Activated T-cell treated with anti-CD3 and anti-CD28 coated beads, Interleukin-2, amount 50 U/mL, for 72 hours (primary cell): ENCODE measurements at places on chromosomes 3 and 15.

DNA sequence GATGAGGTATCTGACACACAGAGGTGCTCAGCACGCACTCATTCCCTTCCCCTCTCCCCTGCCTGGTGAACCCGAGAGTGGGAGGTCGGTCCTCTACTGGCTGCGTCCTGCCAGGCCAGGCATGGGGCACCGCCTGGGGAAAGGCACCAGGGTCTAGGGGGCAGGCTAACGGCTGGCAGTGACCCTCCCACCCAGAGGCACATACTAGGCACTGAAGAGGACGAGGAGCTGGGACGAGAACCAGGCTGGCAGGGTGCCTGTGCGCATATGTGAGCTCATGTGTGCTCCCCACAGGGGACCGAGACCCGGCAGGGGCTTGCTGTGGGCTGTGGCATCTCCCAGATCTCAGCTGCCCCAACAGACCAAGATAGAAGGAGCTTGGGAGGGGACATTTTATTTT, 86.7 kb downstream of the IQSEC1 start:
- no peaks in the 10 kb centered on the region for H3K27me3 ChIP-seq
- no peak overlapping the region for H3K27ac ChIP-seq
- H3K36me3 ChIP-seq = no peaks in the 10 kb centered on the region
- peaks cover 43% of the 10 kb centered on the region for H3K4me1 ChIP-seq
- DNase-seq = no peak

DNA sequence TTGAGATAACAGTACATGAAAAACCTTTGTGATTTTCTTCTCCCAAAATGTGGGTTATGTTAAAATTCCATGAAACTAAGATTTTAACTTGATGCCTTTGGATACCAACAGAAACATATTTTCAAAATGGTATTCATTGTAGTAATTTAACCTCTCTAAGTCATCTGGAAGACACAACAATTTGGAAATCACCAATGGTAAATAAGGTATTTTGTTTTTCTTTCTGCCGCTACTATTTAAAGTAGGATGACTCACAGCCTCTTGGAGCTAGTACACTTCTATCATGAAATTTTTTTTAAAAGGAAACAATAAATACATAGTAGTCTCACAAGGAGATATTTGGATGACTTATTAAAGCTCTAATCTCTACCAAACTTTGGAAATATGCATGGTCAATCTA, 291.6 kb upstream of the VEPH1 start:
- H3K4me1 ChIP-seq = no peaks in the 10 kb centered on the region
- no peaks in the 10 kb centered on the region for H3K36me3 ChIP-seq
- DNase-seq = no peak
- no peak overlapping the region for H3K27ac ChIP-seq
- no peaks in the 10 kb centered on the region for H3K27me3 ChIP-seq
- no peak overlapping the region for H3K4me3 ChIP-seq

DNA sequence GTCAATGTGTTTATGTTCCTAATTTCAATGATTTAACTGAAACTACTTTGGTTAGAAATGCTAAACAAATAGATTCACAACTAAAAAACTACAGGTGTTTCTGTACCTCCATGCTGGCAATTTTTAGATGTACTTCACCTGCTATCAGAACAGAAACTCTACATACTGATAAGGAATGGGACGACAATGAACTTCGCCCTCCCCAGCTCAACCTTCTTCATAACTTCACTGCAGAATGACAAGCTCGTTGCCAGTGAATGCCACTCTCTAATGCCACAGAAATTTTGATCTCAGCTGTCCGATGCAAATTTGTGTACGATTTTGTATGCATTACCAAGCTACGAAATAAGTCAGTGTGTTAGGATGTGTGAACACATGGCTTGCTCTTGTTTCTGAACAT, 133.4 kb downstream of the FOXP1 start:
- H3K27me3 ChIP-seq = no peaks in the 10 kb centered on the region
- peak overlapping the region; percentile 61 for H3K4me3 ChIP-seq
- peak overlapping the region; percentile 88 for H3K27ac ChIP-seq
- no peaks in the 10 kb centered on the region for H3K36me3 ChIP-seq
- H3K4me1 ChIP-seq = peaks cover 99% of the 10 kb centered on the region

GRCh38 chr3:29515451-29515850, 234.6 kb downstream of the RBMS3 start:
- no peak overlapping the region for H3K4me3 ChIP-seq
- DNase-seq = no peak
- peaks cover 7% of the 10 kb centered on the region for H3K4me1 ChIP-seq
- H3K27ac ChIP-seq = no peak overlapping the region
- peaks cover 17% of the 10 kb centered on the region for H3K27me3 ChIP-seq

DNA sequence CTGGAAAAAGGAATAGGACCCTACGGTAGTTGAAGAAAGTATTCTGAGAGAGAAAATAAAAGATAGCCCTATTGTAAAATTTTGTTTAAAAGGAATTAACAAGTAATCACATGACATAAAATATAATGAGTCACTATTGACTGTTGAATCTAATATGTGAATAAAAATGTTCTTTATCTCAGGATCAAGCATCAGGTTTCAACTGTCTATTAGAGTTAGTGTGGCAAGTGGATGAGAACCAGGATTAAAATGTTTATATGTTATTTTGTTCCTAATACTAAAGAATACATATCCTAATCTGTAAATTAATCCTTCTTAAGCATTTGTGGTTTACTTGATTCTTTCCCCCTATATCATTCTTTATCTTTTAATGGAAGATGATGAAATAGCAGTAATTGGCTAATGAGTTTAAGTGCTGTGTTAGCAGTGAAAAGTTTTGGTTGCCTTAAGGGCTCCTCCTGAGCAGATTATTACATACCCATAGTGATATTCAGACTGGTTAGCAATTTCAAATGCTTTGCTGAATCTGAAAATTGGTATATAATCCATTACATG, 101.8 kb upstream of the BCHE start:
- no peaks in the 10 kb centered on the region for H3K36me3 ChIP-seq
- DNase-seq = no peak
- no peak overlapping the region for H3K27ac ChIP-seq
- H3K4me1 ChIP-seq = no peaks in the 10 kb centered on the region
- H3K27me3 ChIP-seq = no peaks in the 10 kb centered on the region

GRCh38 chr3:188594139-188594538, 440.2 kb downstream of the LPP start:
- H3K36me3 ChIP-seq = no peaks in the 10 kb centered on the region
- H3K4me1 ChIP-seq = peaks cover 7% of the 10 kb centered on the region
- H3K27me3 ChIP-seq = no peaks in the 10 kb centered on the region
- H3K4me3 ChIP-seq = no peak overlapping the region

DNA sequence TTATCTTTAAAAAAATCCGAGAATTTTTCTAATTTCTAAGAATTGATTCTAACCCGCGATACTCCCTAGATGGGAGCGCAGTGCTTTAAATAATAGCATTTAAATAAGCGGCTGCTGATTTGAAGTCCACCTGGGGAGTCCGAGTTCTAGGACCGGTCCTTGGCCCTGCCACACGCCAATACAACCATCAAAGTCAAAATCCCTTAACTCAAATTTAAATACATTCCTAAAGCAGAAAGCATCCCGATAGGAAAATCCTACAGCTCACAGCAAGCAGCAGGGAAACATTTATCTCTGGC, 508 bp upstream of the ECT2 start:
- peaks cover 26% of the 10 kb centered on the region for H3K4me1 ChIP-seq
- no peak for DNase-seq
- no peaks in the 10 kb centered on the region for H3K27me3 ChIP-seq
- H3K4me3 ChIP-seq = peak overlapping the region; percentile 97
- peak overlapping the region; percentile 93 for H3K27ac ChIP-seq

- no peaks in the 10 kb centered on the region for H3K36me3 ChIP-seq
- no peak for DNase-seq
- no peak overlapping the region for H3K4me3 ChIP-seq
- no peaks in the 10 kb centered on the region for H3K4me1 ChIP-seq
- no peaks in the 10 kb centered on the region for H3K27me3 ChIP-seq
These were observed 45.2 kb downstream of the FBLN2 start for GRCh38 chr3:13594146-13594545.

GRCh38 chr3:67154429-67154828, 156.3 kb downstream of the KBTBD8 start:
- DNase-seq = no peak
- H3K4me1 ChIP-seq = no peaks in the 10 kb centered on the region
- H3K27ac ChIP-seq = no peak overlapping the region
- no peak overlapping the region for H3K4me3 ChIP-seq
- no peaks in the 10 kb centered on the region for H3K36me3 ChIP-seq
- no peaks in the 10 kb centered on the region for H3K27me3 ChIP-seq

DNA sequence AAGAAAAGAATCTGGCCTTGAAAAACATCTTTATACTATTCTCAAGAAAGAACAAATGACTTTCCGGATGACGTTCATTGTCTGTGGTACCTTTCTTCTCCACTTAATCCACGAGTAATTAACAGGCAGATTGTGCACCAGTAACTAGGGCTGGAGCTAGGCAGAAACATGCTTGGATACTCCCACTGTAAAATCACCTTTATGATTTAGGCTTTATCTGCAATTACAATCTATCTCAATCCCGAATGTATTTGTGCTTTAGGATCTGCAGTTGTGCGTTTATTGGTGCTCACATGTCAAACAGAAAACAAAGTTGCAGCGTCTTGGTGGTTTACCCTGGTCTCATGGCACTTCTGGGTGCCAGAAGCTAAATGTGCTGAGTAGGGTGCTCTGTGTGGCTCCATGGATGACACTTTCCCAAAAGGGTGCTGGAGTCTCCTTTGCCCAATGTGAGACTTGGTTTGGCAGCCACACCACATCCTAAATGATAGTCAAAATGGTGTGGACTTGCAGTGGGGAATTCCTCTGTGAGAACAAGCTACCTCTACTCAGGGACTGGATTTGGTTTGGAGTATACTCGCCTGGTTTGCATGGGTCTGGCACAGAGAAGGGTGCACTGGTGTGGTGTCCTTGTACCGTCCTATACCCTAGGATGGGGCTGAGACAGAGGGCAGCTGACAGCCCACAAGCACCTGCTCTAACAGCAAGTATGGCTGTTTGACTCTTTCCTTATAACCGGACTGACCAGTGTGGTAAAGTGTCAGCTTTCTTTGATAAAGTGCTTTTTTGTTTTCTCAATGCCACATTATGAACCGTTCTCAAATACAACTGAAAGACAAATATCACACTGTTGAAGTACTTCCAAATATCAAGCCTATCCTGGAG, 7.7 kb downstream of the SERP1 start:
- H3K27me3 ChIP-seq = no peaks in the 10 kb centered on the region
- peaks cover 1% of the 10 kb centered on the region for H3K36me3 ChIP-seq
- H3K4me3 ChIP-seq = no peak overlapping the region
- no peak overlapping the region for H3K27ac ChIP-seq

- H3K4me1 ChIP-seq = peaks cover 16% of the 10 kb centered on the region
- H3K36me3 ChIP-seq = peaks cover 6% of the 10 kb centered on the region
- no peak for DNase-seq
- H3K27me3 ChIP-seq = peaks cover 16% of the 10 kb centered on the region
- H3K4me3 ChIP-seq = no peak overlapping the region
These were observed 10.5 kb upstream of the ANO10 start for GRCh38 chr3:43632269-43632733.

- H3K36me3 ChIP-seq = no peaks in the 10 kb centered on the region
- no peak overlapping the region for H3K27ac ChIP-seq
- no peak for DNase-seq
- no peaks in the 10 kb centered on the region for H3K4me1 ChIP-seq
These were observed 224.8 kb upstream of the DCBLD2 start for GRCh38 chr3:99126316-99126715.

- H3K36me3 ChIP-seq = no peaks in the 10 kb centered on the region
- H3K27ac ChIP-seq = no peak overlapping the region
- no peaks in the 10 kb centered on the region for H3K4me1 ChIP-seq
- no peaks in the 10 kb centered on the region for H3K27me3 ChIP-seq
- no peak for DNase-seq
- no peak overlapping the region for H3K4me3 ChIP-seq
These were observed 110.5 kb upstream of the ADAMTS9 start for GRCh38 chr3:64798316-64798715.

GRCh38 chr3:125191256-125191655, 21.3 kb downstream of the SLC12A8 start:
- H3K4me3 ChIP-seq = no peak overlapping the region
- peaks cover 12% of the 10 kb centered on the region for H3K4me1 ChIP-seq
- H3K27me3 ChIP-seq = peaks cover 14% of the 10 kb centered on the region
- no peaks in the 10 kb centered on the region for H3K36me3 ChIP-seq
- DNase-seq = no peak

DNA sequence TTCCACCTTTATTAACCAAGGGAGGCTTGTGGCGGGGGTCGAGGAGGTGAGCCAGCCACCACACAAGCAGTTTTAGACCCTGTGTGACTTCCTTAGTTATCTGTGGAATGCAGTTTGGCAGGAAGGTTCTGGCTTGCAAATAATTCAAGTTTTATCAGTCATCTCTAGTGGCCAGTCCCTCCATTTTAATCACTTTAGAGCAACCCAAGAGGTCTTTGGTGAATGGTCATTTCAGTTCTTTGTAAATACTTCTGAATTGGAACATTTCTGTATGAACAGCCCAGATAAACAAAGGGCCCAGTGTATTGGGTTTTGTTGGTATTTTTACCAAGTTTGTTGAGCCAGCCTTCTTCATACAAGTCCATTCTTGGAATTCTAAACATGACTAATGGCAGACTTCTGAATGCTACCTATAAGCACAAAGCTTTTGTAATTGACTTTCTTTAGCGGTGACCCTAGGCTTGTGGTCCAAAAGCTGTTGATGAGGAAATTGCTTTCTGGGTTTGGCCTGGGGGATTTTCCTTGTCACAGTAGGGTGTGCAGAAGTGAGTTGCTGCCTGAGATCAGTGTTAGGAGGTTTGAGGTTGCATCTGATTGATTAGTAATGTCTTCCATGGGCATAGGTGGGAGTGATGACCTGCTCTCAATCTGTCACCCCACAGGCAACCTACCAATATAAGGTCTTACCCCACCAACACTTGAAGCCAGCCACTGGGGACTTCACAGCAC, 193.3 kb upstream of the TOPAZ1 start:
- H3K27ac ChIP-seq = no peak overlapping the region
- peaks cover 14% of the 10 kb centered on the region for H3K4me1 ChIP-seq
- no peak overlapping the region for H3K4me3 ChIP-seq
- DNase-seq = no peak
- no peaks in the 10 kb centered on the region for H3K36me3 ChIP-seq

DNA sequence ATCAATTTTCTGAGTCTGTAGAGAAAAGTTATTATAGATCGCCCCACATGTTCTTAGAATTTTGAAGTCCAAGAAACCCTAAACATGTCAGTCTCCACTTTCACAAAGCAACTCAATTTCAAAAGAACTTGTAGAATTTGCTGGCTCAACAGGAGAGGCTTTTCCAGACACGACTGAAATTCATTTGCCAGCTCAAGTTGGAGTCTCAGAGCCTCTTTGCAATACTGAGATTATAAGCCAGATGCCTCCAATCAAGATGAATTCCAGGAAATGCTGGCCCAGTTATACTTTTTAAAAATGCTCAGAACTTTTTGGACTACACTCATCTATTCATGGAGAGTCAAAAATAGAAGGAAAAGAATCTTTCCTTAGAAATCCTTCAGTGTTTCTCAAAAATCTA, 56.9 kb upstream of the NLGN1 start:
- H3K4me3 ChIP-seq = no peak overlapping the region
- no peaks in the 10 kb centered on the region for H3K27me3 ChIP-seq
- no peak for DNase-seq
- H3K4me1 ChIP-seq = no peaks in the 10 kb centered on the region
- H3K36me3 ChIP-seq = no peaks in the 10 kb centered on the region

DNA sequence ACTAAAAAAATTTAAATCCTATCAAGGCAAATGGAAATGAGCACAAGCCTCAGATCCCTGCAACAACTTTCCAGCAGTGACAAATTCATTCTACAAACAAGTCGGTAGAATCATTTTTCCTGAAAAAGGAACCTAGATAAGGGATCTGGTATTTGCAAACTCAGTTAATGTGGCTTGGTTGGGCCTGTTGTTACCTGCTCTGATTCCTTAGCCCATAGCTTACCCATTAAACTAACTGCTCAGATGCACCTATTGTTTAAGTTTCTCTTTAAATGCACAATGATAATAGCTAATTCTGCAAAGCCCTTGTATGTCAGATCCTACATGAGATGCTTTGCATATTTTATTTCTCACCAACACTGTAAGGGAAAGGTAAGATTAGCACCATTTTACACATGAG, 377.4 kb upstream of the RGMA start:
- H3K36me3 ChIP-seq = no peaks in the 10 kb centered on the region
- H3K4me3 ChIP-seq = no peak overlapping the region
- H3K27me3 ChIP-seq = no peaks in the 10 kb centered on the region
- no peak overlapping the region for H3K27ac ChIP-seq
